ENCODE measurements at places on chromosomes 4 and X.
A peak's percentile ranks its signal among the peaks of the same experiment; 100 is the strongest.

GRCh38 chrX:129577473-129577872 is 37.4 kb downstream of the OCRL start:
- DNase-seq: no peak

DNA sequence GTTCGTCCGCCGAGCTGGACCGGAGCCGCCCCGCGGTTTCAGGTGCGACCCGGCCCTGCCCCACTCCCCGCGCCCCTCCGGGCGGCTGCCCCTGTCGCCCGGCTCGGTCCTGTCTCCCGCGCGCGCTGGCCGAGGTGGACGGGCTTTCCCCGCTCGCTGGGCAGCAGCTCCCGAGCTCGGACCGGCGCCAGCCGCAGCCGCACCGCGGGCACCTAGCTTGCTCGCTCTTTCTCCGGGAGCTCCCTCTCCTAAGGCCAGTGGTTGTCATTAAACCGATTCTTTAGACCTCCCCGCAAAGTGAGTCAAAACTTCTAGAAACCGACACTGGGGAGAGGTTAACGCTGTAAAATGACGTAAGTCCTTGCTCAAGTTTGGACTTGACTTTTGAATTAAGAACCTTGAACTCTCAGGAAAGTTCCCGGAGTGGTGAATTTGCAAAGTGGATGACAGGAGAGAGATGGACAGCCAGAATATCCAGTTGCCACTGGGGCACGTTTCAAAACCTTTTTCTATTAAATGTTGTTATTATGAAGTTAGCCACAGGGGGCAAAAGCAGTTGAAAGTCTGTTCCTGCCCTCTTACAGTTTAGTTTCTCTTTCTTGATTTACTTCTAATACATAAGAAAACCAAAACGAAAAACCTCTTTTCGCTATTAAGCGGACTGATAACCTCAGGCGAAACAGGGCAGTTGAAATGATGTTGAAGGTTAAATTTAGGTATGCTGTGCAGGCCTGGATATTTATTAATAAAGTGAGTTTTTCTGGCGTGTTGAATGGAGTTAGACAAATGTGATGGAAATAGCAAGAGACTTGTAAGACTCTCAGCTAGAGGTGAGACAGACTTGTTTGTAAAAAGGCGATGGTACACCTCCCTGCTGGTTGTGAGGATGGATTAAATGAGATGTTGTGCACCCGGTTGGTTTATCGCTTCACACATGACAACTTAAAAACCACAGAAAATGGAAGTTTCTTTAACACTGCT is 847 bp downstream of the PI4K2B start:
- no peak for DNase-seq

DNA sequence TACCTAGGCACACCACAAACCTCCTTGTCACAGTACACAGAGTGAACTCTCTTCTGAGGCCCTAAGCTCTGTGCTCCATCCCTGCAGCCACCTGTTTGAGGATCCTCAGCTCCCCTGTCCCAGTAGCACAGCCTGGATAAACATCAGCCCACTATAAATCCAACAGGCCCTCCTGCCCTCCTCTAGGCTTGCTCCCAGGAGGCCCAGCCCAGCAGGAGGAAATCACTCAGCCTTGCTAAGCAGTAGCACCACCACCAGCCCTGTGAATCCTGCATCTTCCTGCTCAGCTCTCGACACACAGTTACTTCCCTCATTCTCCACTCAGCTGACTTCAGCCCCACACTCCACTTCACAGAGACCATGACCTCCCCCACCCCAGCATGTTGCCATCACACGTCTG is 273.9 kb downstream of the BCOR start:
- DNase-seq: no peak

- no peak for DNase-seq
Observed at GRCh38 chr4:1928356-1929239, 57.4 kb downstream of the NSD2 start.

DNA sequence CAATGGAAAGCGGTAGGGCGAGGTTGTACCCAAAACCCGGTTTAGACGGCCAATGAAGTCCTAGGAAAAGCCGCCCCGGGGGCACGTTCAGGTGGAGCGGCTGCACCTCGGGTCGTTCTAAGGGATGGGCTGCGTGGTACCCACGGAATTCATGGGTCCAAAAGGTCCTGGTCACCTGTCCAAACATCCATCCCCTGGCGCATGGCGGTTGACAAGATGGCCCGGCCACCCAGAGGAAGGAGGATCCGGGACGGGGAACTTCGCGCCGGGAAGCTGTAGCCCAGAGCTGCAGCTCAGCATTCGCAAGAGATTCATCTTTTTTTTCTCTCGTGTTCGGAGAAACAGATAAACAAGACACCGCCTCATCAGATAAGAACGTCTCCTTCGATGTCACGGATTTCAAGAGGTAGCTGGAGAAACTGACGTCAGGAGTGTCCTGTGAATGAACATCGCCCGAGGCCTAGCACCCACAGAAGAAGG is 10.9 kb downstream of the PITX2 start:
- DNase-seq: no peak

DNA sequence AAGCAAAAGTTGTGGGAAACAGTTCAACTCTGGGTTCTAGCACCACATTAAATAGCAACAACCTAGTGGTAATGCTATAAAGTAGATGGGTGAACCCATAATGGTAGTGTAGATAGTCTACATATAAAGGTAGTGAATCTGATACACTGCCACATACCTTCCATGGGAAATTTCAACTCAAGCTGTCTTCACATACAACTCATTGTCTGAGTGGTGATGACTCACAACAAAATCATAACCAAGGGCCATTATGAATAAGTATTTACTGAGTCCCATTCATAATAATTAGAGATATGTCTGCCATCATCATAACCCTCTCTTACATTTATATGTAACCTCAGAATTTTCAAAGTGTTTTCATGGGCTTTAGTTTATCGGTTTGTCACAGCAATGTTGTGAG is 34.8 kb downstream of the EGF start:
- no peak for DNase-seq

DNA sequence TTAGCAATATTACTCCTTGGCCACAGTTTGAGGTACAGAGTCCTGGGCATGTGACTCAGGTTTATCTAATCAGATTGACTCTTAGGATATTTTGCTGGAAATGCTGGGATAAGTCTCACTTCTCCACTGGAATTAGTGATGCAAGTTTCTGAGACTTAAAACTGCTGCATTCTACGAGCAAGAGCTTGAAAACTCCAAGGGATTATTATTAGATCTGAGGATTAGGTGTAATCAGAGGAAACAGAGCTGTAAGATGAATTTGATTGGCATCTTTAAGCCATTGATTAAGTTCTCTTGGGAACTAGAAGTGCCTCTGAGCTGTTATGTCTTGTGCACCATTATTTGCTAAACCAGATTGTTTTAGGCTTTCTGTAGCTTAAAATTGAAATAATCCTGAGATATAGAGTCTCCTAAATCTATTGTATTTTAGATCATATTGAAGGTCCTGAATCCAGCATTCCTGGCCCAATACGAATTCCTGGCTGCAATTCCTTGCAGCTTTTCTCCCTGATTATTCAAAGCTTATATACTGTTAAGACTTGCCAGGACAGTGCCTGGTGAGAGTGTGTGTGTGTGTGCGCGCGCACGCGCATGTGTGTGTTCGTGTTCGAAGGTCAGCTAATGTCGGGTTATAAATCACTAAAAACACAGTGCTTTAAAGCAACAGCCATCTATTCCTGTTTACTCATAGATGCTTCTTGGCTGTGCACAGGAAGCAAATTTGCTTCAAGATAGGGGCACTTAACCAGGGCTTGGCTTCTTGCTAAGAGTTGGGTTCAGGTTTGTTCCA is 735.1 kb downstream of the STIM2 start:
- DNase-seq: no peak

GRCh38 chrX:78199851-78200250 is 60.4 kb upstream of the TAF9B start:
- no peak for DNase-seq

GRCh38 chrX:133745349-133745748 is 240.0 kb downstream of the GPC3 start:
- DNase-seq: no peak

- DNase-seq: peak; percentile 6
Observed at GRCh38 chr4:47933840-47934239, 19.5 kb upstream of the NFXL1 start.

DNA sequence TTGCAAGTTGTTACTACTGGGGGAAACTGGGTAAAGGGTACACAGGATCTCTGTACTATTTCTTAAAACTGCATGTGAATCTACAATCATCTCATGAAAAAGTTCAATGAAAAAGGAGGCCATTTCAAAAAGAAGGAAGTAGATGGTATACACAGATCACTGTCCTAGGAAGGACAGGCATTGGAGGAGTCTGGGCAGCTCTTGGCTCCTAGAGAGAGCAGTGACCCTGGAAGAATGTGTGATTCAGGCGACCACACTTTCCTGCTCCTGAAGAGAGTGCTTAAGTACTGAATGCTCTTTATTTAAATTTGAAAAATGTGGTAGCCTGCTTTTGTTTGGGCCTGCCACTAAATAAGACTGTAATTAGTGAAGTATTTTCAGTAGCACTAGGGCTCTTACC is 318.1 kb upstream of the CASK start:
- DNase-seq: no peak

- DNase-seq: no peak
Observed at GRCh38 chrX:14029039-14029424, 660 bp downstream of the GEMIN8 start.
